ENCODE measurements at places on chromosomes 12 and 14.

- DNase-seq = no peak
Observed at GRCh38 chr14:23113431-23114119, 5.5 kb downstream of the CEBPE start.

GRCh38 chr12:558580-558979, 98.8 kb downstream of the B4GALNT3 start:
- DNase-seq = no peak

GRCh38 chr14:64748995-64749714, 44.9 kb downstream of the PLEKHG3 start:
- no peak for DNase-seq

GRCh38 chr12:111699962-111700361, 14.1 kb downstream of the ACAD10 start:
- no peak for DNase-seq

GRCh38 chr14:101788016-101788635, 26.6 kb downstream of the PPP2R5C start:
- no peak for DNase-seq

GRCh38 chr14:68085742-68086141, 266.2 kb downstream of the RAD51B start:
- no peak for DNase-seq

DNA sequence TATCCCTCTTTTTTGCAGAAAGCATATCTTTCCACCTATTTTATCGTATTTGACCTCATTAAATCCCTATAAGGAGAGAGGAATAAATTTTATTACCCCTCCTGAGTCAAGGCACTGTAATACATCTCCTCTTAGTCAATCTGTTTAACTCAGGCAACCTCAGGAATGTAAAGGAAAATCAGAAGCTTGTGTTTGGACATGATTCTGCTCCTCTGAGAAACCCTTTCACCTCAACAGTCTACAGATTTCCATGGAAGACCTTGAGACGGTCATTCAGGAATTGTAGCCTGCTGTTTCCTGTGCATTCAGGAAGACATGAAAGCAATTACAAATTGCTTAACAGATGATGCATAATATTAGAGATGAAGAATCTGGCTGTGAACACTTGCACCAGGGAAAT, 360.8 kb downstream of the PAWR start:
- no peak for DNase-seq

Data from skin of body (tissue), 3 donors.